Fibroblast of skin of back (primary cell): ENCODE measurements at places on chromosomes 4 and X.

- no peak for DNase-seq
These were observed 313.7 kb upstream of the SMIM31 start for GRCh38 chr4:164440199-164440598.

DNA sequence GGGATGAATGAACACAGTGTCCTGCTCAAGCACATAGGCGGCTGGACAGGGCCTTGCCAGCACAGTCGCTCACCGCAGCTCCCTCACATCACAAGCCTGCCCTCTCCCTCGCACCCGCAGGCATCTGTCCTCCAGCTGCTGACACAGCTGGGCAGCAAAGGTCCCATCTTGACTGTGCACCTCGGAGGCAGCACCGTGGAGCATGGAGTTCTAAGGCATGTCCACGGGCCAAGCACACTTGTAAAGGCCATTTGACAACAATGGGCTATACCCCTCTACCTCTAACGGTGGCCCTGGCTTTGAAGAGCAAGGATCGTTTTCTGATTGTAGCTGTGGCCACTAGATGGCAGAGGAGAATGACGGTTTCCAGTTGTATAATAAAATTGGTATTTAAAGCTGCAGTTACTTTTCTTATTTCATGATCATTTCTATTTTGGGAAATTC lies 53.8 kb downstream of the APLN start:
- DNase-seq: no peak

DNA sequence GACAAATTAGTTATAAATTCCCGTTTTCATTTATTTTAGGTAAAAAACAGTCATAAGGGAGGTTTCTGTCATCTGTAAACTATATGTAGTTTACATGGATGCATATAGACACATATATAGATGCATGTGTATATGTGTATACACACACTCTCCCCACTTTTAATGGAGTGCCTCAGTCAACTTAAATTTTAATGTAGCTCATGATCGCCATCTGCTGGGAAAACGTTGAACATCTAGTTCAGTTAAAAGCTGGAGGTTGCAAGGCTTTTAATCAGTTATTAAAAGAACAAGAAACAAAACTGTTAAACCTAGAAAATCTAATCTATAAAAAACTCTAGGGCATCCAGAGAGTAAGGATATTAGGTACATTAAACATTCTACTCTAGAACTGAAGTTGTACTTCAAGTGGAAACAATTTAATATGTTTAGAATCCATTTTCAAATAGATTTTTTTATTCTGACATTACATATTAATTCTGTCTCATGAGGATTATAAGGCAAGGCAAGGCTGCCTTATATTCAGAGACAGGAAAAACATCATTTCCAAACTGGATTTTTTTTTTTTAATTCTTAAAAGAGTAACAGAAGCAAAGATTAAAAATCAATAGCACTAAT lies 122.6 kb downstream of the SHISA3 start:
- DNase-seq: peak; percentile 38

DNA sequence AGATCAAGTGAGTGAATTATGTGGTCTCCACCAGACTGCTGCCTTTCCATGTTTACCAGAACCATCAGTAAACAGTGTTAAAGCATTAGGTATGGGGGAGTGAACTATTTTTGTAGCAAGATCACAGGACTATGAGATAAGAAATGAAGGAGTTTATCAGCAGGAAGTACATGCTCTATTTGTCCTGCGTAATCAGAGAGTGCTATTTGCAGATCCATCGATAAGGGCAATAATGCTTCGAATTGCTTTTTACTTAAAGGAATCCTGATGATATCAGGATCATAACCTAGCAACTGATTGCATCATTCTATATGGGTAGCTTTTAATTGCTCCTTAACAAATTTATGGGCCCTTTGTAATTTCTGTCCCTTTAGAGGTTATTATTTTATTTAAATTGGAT lies 57.1 kb downstream of the RBM46 start:
- DNase-seq: no peak

GRCh38 chrX:155900765-155901164 lies 19.6 kb downstream of the VAMP7 start:
- no peak for DNase-seq

DNA sequence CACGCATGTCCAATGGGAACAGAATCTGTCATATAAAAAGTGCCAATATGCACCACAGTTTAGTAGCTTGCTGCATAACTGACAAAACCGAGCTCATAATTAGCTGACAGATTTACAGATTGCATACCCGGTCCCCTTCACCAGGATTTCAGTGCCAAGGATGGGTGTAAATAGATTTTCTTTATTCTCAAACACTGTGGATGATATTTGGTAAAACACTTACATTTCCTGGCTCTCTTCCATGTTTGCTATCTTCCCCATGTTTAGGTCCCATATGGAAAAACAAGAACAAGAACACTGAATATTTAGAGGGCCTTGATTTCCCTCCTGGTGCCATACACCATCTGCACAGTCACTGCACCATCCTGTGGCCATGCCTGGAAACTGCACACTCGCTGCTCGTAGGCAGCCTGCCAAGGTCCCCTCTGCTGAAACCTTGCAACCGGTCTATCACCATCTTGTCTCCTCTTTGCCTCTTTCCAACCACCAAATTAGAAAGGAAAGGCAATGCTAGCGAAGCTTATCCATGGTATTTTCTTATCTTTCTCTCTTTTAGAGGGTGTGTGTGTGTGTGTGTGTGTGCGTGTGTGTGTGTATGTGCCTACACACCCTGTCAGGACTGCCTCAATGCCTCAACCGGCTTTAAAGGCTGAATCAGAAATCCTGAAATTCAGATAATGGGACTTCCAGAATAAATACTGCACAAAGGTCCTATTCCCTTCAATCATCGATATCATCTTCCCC lies 124.2 kb upstream of the MBNL3 start:
- peak; percentile 17 for DNase-seq

DNA sequence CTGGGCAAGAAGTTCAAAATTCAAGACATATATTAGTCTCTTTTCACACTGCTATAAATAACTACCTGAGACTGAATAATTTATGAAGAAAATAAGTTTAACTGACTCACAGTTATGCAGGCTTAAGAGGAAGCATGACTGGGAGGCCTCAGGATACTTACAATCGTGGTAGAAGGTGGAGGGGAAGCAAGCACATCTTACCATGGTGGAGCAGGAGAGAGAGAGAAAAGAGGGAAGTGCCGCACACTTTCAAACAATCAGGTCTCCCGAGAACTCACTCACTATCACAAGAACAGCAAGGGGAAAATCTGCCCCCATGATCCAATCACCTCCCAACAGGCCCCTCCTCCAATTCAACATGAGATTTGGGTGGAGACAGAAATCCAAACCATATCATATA lies 273.3 kb upstream of the RASGEF1B start:
- no peak for DNase-seq

DNA sequence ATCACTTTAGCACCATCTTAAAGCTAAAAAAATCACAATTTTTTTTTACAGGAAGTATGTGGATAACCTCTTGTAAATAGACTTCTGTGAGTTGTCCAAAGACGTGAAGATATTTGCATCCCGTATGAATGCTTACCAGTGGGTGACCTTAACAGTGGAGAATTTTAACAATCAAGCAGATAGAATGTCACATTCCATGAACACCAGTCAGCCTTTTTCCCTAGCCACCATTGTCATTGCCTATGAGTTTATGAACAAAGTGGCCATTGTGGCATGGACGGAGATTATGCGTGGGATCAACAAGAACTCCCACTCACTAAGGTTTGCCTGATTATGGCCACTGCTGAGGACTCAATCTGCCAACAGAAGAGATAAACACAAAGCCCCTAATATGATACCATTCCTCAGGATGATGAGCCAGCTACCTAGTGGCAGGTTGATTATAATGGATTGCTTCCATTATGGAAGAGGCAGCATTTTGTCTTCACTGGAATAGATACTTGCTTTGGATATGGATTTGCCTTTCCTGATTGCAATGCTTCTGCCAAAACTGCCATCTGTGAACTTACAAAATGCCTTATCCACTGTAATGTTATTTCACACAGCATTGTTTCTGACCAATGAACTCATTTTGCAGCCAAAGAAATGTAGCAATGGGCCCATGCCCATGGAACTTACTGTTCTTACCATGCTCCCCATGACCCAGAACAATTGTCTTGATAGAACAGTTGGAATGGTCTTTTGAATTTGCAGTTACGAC lies 830.9 kb upstream of the NDST4 start:
- no peak for DNase-seq

- no peak for DNase-seq
These were observed 35.2 kb upstream of the ARMCX4 start for GRCh38 chrX:101450085-101450484.

- DNase-seq: no peak
These were observed 6.8 kb downstream of the AIMP1 start for GRCh38 chr4:106323119-106323518.

- no peak for DNase-seq
These were observed 133.8 kb downstream of the AFF1 start for GRCh38 chr4:87068583-87069021.

DNA sequence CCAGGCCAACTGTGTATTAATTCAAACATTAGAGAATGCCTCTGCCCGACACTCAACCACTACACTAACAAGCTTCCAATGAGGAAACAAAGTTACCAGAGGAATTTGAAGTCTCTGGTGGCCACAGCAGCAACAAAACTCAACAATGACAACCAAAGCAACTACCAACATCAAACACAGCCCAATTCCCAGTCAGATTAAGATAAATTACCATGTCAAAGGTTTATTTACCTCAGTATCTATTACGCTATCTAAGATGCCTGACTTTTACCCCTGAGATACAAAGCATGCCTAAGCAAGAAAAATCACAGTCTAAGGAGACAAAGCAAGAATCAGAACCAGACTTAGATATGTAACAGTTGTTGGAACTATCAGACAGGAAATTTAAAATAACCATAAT lies 230.1 kb upstream of the FTHL17 start:
- no peak for DNase-seq

DNA sequence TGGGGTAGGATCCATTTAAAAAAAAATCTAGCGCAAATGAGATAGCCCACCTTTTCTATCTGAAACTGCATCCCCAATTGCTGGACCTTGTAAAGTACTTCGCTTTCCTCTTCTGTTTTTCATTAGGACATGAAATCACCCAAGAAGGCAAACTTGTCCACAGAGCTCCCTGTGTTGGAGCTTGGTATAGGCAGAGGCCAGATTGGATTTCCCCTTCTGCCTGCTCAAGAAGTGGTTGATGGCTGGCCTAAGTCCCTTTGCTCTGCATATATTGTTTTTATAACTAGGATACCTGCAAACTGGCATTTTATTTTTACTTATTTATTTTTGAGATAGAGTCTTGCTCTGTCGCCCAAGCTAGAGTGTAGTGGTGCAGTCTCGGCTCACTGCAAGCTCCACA lies 28.4 kb downstream of the RNF4 start:
- no peak for DNase-seq

GRCh38 chr4:105057370-105058105 lies 89.1 kb upstream of the TET2 start:
- no peak for DNase-seq

DNA sequence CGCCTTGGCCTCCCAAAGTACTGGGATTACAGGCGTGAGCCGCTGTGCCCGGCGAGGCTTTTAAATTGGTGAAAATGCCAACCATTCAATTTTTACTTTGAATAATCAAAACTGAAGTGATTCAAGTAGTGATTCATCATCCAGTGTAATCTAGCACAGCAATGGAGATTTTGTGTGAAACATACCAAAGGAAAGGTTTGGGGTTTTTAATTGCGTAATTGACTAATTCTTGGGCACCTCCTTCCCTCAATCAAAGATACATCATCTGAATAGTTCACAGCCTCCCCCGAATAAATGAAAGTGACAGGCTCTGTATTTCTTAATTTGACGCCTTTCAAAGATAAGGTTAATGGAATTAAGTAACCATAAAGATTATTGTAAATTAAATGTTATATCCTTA lies 69.0 kb downstream of the DMD start:
- no peak for DNase-seq

DNA sequence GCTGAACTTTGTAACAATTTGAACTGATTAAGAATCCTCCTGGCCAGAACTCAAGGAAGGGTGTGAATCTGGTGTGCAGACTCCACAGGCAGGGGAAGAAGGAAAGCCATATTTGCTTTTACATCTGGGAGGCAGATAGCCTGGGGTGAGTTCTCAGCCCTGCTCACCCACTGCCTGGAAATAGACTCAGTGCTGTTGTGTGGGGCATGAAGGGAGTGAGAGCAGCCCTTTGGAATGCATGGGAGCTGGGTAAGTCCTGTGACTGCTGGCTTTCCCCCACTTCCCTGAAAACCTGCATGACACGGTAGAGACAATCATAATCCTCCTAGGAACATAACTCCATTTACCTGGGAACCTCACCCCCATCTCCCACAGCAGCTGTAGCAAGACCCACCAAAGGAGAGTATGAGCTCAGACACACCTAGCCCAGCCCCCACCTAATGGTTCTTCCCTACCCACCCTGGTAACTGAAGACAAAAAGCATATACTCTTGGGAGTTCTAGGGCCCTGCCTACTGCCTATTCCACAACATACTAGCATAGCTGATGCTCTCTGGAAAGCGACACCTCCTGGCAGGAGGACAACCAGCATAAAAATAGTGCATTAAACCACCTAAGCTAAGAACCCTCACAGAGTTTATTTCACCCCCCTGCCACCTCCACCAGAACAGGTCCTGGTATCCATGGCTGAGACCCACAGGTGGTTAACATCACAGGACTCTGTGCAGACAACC lies 59.3 kb upstream of the UBQLN2 start:
- DNase-seq: peak; percentile 49

- DNase-seq: no peak
These were observed 13.8 kb downstream of the SH3BP2 start for GRCh38 chr4:2806390-2807355.

DNA sequence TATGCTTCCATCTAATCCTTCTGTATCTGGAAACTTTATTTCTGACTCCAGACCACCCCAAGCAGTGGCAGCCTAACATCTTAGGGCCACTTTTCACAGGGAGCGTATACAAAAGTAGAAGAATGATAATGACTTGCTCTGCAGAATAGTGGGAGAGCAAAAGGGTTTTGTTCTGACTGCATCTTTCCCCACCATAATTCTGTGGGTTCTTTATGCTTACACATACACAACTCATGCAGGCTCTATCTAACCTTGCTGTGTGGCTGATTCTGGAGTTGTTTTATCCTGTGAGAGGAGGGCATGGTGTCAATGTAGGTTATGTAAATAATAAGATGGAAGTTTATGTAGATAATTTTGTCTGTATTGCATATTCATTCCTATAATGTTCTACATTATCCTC lies 42.4 kb upstream of the NDNF start:
- no peak for DNase-seq

- DNase-seq: no peak
These were observed 85.8 kb upstream of the RPS6KA3 start for GRCh38 chrX:20352504-20352903.

GRCh38 chr4:21769404-21770147 lies 179.0 kb downstream of the KCNIP4 start:
- DNase-seq: peak; percentile 85
